ENCODE measurements at places on chromosomes 1 and 21.

- no peak for DNase-seq
Measured at GRCh38 chr1:2969011-2969844, 52.0 kb upstream of the ACTRT2 start.

DNA sequence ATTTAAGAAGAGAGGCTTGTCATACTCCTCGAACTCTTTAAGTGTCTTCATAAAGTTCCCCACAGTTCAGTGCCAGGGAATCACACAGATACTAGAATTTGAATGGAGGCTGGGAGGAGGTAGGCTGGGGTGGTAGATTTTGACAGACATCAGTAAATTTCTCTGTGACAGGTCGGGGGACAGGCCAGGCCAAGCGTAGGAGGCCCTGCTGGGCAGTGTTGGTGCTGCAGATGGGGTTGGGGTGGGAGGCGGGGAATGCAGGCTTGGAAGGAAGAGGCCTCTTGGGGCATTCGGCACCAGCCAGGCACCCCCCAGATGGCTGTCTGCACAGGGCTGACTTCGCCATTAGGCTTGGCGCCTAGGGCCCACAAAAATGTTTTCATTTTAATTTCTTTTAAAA is 84.0 kb downstream of the MAN1C1 start:
- DNase-seq, result no peak

DNA sequence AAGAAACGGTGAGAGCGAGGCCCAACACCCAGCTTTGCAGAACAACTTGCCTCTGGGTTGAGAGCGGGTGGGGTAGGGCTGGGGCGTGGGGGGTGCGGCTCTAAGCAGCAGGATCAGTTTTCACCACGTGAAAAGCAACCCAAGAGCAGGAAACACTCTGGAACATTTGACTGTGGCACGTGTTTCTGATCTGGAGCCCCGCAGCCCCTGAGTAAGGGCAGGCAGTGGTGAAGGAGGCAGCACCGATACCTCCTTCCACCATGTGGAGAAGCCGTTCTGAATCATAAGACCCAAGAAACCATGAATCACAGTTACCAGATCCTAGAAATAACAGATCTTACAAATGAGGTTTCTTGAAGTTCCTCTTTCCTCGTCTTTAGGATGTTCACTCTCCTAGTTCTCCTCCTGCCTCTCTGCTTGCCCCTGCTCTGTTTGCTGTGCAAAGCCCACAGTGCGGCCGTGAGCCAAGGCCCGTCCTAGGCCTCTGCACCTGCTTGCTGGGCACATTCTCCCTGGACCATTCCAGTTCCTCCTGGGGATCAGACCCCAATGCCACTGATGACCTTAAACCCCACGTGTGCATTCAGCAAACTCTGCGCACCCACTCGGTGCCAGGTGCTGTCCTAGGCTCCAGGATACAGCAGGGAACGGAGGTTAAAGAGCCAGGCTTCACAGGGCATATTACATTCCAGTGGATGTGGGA is 31.9 kb downstream of the SLC1A7 start:
- DNase-seq, result peak; percentile 29

- DNase-seq, result no peak
Measured at GRCh38 chr1:161012420-161012819, 8.5 kb downstream of the F11R start.

DNA sequence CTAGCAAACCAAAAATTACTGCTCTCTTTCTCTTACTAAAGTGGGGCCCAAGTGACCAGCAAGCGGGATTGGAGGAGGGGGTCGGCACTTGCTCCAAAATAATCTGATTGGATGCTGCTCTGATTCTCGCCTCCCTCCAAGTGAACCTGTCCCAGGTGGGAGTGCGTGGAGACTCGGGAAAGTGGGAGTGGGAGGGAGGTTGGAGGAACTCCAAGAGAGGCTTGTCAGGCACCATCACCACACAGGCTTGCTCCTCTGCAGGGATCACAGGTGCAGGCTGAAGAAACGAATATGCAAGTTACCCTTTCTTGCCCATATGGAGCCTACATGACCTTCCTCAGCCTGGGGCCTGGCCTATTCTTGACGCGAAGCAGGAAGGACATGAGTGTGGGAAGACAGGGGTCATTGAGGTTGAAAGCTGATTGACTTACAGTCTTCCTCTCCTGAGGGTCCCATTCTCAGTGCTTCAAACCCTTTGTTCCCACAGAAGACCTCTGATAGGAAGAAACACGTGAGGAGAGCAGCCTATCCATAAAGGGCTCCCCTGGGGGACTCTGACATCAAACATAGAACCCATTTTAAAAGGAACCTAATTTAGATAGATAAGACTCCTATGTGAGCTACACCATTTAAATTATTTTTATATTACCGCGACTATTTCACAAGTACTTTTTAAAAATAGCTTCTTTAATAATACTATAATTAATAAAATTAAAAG is 14.2 kb downstream of the RGS8 start:
- DNase-seq, result no peak

GRCh38 chr1:46802901-46803574 is 4.2 kb downstream of the CYP4B1 start:
- no peak for DNase-seq

- DNase-seq, result no peak
Measured at GRCh38 chr1:181064011-181064623, 24.4 kb upstream of the IER5 start.

- no peak for DNase-seq
Measured at GRCh38 chr21:37166733-37167132, 93.7 kb downstream of the TTC3 start.

DNA sequence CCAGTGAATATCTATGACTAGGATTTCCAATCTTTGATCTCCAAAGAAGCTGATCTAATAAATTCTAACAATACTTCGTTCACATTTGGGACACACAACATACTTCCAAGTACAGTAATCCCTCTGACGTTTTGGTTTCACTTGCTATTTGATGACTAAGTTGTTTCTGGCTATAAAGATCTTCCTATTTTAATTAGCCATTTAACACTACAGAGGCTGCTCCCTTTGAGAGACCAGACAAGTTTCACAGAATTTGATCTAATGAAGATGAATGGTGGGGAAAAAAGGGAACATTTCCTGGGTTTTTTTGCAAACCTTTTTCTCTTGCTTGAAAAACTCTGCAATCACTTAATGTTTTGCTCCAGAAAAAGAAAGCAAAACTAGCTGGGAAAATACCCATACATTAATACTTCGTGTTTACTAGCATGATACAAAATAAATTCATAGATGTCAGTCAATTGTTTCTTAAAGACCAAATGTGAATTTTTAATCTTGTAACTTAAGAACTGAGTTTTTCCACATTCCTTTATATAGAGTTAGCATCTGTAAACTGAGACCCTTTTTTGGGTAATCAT is 28.0 kb upstream of the GLIS1 start:
- DNase-seq, result no peak

GRCh38 chr1:234699795-234700665 is 90.1 kb upstream of the IRF2BP2 start:
- DNase-seq, result no peak

- no peak for DNase-seq
Measured at GRCh38 chr1:185245466-185245865, 71.6 kb downstream of the IVNS1ABP start.

GRCh38 chr1:230869500-230869899 is 1.2 kb upstream of the C1orf198 start:
- no peak for DNase-seq

GRCh38 chr1:173733912-173734311 is 19.1 kb downstream of the KLHL20 start:
- DNase-seq, result no peak

DNA sequence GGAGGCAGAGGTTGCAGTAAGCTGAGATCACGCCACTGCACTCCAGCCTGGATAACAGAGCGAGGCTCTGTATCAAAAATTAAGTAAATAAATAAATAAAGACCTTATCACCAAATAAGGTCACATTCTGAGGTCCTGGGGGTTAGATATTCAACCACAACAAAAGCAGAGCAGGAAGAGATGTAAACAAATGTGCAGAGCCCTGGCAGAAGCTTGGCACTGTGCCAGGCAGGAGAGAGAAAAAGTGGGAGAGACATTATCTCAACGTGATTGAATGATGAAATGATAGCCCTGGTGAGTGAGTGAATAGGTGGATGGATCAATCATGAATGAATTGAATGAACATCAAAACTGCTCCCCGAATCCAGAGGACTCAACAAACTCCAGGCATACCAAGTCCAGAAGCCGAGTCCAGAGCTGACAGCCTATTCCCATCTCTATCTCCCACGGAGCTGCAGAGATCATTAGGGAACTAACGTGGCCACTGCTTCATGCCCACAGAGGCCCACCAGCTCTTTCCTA is 150.7 kb downstream of the TOMM20 start:
- no peak for DNase-seq

Measured in mucosa of descending colon (tissue), 3 donors.